ENCODE measurements at places on chromosomes 16 and 17.

GRCh38 chr17:16915752-16916556, 56.0 kb downstream of the TNFRSF13B start:
- DNase-seq, result peak; percentile 59

DNA sequence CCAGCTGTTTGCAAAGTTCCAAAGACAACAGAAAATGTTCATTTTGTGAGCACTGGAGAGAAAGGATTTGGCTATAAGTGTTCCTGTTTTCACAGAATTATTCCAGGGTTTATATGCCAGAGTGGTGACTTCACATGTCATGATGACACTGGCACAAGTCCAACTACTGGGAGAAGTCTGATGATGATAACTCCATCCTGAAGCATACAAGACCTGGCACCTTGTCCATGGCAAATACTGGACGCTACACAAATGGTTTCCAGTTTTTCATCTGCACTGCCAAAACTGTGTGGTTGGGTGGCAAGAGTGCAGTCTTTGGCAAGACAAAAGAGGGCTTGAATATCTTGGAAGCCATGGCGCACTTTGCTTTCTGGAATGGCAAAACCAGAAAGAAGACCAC, 385.0 kb downstream of the CDH11 start:
- DNase-seq, result no peak

DNA sequence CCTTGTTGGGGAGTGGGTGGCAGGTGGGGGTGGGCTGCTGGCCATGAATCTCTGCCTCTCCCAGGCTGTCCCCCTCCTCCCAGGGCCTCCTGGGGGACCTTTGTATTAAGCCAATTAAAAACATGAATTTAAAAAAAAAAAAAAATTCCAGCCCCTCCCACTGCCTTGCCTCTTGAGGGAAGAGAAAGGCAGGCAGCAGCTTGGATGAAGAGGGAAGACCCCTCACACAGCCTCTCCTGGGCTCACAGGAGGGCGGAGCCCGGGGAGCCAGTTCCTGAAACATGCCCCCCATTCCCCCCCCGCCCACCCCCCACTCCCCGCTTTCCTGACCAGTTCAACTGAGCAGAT, 1.8 kb upstream of the TCAP start:
- DNase-seq, result no peak

DNA sequence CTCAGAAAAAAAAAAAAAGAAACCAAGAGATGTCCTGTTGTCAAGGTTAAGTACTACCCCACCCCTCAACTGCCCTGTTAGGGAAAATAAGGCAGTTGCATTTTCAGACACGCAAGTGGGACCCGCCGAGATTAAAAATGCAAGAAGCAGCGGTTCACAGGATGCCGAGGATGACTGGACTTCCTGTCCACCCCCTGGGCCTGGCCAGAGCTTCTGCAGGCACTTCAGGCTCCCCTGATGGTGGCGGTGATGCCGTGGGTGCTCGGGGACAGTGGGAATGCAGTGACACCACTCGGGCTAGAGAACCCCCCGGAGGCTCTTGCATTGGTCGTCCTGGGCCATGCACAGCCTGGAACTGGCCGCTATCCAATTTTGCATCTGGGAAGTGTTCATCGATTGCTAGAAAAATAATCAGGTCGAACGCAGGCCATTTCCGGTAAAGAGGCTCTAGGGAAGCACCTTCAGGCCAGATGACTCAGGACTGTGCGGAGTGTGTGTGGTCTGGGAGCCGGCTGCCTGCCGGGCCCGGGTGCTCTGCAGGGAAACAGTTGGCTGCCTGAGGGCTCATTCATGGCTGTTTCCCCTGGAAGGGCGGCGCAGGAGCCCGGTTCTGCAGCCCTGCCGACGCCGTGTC, 13.4 kb upstream of the CRISPLD2 start:
- DNase-seq, result no peak
